ENCODE measurements at places on chromosomes 2 and 18.

DNA sequence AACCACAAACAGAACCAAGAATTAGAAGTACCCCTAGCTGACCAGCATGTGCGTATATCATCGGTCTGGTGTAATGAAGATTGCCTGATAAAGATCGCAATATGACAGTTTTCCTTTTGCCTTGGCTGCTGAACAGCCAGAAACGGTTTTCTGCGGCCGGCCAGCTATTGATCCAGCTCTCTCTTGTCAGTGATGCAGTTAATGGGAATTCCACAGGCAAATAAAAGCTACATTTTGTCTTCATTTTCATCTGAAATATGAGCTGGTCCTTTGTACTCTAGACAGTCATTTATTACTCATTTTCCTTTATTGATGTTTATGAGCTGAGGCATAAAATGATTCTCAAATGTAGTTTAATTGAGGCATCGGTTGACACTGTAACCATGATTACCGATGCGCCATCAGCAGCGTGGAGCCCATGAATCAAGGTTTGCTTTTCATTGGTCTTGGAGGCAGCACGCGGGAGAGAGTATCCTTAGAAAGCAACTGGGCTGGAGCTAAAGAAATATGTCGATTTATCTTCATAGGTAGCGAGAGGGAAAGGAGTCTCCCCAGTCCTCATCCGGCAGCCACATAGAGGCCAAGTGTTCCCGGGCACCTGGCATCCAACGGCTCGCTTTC, 535.2 kb downstream of the GALR1 start:
- no peak for DNase-seq

GRCh38 chr2:88331239-88331638, 121.3 kb downstream of the FOXI3 start:
- no peak for DNase-seq

DNA sequence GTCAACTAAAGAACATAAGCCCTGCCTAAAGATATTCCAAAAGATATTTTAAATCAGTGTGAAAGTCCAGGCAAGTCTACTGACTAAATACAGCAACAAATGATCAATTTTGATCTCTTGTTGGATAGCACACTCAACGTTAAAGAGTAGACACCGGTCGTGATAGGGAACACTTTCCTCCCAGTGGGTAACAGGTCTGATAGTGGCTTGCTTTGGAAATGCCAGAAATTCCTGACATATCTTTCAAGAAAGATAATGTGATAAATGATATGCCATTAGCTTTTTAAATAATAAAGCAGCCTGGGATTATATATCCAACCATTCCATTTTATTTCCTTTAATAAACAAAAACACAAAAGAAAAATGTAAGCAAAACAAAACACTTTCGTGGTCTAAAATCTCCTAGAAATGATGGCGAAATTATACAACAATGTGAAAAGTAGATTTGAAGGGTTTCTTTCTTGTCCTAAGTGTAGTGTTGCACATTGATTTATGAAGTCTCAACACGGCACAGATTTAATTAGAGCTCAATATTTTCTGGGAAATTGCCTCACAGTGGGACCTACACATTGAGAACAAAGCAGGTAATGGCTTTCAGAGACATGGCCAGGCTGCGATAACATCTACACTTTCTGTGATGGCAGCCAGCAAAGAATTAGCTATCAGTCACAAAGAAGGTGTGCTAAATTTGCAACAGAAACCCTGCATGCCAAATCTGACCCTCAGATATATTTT, 158.6 kb downstream of the PPP1R1C start:
- DNase-seq, result no peak

GRCh38 chr2:168314236-168314635, 66.8 kb upstream of the STK39 start:
- DNase-seq, result no peak

DNA sequence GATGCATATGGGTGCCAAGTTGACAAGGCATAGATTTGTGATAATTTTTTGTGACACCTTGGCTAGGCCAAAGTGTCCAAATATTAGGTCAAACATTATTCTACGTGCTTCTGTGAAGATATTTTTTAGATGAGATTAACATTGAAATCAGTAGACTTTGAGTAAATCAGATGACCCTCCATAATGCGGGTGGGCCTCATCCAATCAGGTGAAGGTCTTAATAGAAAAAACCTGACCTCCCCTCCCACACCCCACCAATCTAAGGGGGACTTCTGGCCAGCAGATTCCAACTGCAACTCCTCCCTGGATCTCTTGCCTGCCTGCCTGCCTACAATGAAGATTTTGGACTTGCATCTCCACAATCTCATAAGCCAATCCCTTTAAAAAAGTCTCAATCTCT, 118.8 kb upstream of the LMAN1 start:
- DNase-seq, result no peak

- no peak for DNase-seq
These were observed 34.9 kb downstream of the NAB1 start for GRCh38 chr2:190683802-190684201.

- no peak for DNase-seq
These were observed 205.5 kb downstream of the RPIA start for GRCh38 chr2:88896971-88897370.

GRCh38 chr18:8706791-8707555, 1.6 kb downstream of the MTCL1 start:
- peak; percentile 70 for DNase-seq

DNA sequence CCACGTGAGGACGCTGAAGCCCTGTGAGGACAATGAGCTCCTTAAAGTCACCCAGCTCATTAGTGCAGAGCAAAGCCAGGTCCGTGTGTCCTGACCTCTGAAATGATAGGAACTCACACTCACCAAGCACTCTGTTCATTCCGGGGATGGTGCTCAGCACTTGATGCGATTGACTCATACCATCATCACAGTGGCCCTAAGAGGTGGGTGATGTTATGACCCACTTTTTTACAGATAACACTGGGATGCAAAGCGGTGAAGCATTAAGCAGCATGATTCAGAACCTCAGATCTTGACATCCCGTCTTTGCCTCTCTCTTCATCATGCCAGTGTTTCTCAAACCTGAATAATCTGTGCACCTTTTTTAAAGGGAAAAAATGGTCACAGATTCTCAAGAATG, 234.8 kb downstream of the ALPK2 start:
- DNase-seq, result peak; percentile 24

- DNase-seq, result peak; percentile 43
These were observed 68.0 kb downstream of the SERPINB8 start for GRCh38 chr18:64037812-64038414.

DNA sequence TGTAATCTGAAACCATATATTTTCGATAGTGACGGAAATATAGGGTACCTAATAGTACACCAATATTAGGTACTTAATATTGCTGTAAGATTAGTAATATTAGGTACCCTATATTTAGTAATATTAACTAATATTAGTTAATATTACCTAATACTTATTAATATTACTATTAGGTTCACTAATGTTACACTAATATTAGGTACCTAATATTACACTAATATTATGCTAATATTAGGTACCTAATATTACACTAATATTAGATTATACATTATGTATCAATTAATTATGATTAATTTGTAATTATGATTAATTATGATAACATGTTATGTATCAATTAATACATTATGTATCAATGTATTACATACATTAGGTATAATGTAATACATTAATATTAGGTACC, 518.2 kb upstream of the LRATD1 start:
- DNase-seq, result no peak

DNA sequence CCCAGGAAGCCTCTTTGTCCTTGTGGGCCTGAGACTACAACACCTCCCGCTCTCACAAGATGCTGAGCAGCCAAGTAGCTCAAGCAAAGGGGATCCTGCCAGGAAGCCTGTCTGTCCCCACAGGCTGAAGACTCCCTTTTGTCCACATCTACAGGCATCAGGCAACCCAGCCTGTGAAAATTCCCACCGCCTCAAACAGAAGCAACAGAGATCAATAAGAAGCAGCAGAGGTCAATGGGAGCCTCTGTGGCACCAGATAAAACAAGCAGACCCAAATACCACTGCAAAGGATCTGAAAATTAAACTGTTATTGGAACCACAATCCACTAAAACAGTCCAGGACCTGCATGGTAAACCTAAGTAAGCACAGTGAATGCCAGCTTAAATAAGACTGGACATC, 48.5 kb downstream of the ASXL2 start:
- DNase-seq, result no peak

- DNase-seq, result no peak
These were observed 320.6 kb downstream of the ZNF516 start for GRCh38 chr18:76174451-76174850.

DNA sequence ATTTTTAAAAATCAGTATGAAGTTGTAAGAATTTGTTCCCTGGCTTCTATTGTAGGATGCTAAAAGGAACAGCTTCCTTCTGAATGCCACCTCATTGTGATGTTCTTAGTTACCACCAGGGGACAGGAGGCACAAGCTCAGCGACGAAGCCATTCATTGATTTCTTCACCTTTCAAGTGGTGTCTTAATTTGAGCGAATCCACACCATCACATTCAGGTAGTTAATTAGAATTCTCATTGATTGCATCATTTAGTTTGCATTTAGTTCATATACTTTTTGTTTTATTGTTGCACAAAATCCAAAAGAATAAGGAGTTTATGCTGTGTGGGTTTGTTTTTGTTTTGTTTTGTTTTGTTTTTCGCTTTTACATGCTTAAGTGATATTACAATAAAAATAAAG, 23.1 kb downstream of the CYP27C1 start:
- DNase-seq, result no peak

DNA sequence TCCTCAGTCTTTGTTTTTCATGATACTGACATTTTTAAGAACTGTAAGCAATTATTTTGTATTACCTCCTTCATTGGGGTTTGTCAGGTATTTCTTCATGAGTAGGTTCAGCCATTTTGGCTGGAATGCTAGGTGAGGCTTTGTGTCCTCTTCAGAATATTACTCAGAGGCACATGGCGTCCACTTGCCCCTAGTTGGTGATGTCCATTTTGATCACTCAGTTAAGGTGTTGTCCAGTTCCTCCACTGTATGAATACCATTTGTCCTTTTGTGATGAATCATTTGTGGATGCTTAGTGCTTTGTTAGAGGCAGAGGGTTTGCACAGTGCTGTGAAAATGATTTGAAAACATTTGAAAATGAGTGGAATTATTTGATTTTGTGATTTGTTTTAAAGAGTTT, 4.7 kb downstream of the IL1RL2 start:
- no peak for DNase-seq

DNA sequence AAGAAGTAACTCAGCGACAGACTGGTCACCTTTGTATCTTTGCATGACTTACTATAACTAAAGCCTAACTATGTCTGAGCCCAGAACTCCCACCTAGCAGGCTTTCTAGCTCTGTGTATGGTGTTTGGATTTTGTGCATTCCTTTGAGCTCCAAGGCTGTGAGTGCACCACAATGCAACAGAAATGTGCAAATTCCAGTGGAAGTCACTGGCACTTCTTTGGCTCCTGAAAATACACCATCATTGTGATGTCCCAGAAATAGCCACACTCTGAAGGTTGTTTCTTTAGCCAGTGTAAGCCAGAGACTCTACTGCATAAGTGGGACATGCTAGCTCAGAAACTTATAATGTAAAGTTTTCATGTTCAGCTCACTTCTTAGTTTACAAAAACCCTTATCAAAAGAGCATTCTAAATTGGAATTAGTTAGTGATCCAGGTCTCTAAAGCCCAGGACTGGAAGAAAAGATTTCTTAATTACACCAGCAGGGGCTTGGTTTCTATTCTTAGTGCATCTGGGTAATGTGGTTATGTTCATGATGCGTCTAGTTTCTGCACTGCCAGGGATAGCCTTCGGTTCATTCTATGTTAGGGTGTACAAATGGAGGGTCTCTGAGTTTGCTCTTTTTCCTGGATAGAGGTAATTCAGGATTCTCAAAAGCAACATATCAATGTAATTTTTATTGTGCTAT, 1239.5 kb upstream of the ZEB2 start:
- no peak for DNase-seq

DNA sequence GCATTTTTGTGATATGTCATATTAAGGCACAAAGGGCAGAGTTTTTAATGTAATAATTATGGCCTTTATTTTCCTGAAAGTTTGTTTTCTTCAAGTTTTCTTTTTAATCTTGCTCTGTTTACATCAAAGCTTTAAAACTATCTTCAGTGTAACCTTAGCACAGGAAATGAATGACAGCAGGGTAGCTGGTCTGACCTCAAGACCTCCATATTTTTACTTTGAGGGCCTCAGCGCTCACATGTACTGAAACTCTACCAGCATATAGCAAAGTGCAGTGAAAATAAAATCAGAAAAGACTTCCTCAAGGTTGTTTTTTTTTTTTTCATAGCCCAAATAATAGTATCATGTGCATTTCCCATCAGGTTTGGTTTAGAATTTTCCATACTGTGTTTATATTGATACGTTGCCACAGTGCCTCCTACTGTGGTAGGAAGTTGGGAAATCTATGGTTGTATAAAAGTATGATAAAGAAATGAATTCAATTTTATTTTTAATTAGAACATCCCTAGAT, 163.4 kb downstream of the UBE2E3 start:
- no peak for DNase-seq

- DNase-seq, result peak; percentile 72
These were observed 17.5 kb downstream of the YWHAQ start for GRCh38 chr2:9613291-9613690.

GRCh38 chr2:43465234-43465633, 130.6 kb downstream of the THADA start:
- DNase-seq, result no peak

DNA sequence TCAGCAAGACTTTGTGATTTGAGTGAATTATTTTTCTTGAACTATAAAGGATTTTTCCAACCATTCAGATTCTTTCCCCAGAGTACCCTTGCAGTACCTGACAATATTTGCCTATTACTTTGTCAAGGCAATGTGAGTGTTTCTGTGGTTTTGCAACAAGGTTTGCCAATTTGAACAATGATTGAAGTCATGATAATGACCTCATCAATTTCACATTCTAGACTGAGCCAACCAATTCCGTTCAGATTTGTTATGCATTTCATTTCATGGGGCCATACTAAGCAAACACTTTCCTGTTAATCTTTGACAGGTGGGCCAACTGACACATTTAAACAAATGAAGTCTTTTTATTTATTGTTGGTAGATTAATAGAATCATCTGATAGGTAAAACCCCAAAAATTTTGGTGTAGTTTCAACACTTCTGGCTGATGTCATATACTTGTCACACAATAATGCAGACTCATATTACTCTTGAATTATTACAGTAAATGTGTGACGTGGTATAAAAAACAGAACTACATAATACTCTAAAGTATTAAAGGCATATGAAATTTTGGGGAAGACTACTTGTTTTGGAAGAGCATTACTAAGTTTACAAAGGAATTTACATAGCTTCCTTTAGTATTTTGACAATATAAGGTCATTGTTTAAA, 526.4 kb downstream of the DPP10 start:
- no peak for DNase-seq
